ENCODE measurements at places on chromosomes 11 and 22.

DNA sequence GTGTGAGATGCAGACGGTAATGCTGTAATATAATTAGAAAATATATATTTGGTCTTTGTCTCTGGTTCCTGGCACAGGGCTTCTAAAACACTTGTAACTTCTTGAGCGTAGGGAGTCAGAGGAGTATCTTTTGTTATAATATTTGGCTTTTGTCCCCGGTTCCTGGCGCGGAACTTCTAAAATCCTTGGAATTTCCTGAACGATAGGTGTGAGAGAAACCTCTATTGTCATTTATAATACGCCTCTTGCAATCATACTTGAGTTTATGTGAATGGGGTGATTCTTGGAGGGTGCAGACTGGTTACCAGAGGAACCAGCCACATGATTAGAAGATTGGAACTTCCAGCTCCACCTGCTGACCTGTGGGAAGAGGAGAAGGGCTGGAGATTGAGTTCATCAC lies 54.1 kb upstream of the ZBED5 start:
- no peak for DNase-seq

GRCh38 chr11:11454671-11455223 lies 101.7 kb upstream of the CSNK2A3 start:
- no peak for DNase-seq

DNA sequence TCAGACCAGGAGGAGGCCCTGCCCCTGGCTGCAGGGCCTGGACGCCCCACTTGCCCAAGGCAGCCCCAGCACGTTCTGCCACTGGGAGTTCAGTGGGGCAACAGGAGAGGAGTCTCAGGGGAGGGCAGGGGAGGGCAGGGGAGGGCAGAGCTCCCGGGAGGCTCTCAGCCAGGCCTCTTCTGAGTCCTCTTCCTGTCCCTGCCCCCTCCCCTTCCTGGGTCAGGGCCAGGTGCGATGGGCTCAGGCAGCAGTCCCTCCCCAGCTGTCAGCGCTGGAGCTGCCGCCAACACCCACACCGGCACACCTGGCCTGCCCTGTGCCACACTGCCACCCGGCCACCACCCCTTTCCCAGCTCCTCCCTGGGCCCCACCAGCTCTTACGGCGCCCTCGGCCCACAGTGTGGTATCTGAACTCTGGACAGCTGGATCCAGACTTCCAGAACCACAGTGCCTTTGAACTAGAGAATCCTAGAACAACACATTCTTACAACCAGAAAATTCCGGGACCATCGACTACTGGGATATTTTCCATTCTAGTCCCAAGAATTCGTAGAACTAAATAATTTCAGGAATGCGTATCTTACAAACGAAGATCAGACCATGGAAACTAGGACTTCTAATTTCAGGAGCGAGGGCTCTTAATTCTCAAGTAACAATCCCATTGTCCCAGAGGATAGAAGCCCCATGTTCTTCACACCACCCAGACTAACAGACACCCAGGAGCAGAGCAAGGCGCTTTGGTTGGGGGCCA lies 21.8 kb downstream of the RPL3 start:
- DNase-seq, result no peak

DNA sequence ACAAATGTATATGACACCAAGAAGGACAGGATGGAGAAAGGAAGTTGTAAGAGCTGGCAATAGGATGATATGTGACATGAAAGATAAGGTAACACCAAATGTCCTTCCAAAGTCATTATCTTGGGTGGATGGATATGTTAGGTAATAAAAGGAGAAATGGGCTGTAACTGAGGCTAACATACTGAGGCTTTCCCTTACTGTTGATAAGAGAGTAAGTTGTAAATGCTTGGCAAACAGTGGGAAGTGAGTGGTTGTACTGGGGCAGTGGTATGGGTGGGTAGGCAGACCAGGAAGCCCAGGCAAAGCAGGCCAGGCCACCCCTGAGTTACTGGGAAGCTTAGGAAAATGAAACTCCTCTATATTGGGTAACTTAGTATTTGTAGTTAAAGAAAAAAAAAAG lies 73.7 kb downstream of the ARHGAP42 start:
- no peak for DNase-seq

DNA sequence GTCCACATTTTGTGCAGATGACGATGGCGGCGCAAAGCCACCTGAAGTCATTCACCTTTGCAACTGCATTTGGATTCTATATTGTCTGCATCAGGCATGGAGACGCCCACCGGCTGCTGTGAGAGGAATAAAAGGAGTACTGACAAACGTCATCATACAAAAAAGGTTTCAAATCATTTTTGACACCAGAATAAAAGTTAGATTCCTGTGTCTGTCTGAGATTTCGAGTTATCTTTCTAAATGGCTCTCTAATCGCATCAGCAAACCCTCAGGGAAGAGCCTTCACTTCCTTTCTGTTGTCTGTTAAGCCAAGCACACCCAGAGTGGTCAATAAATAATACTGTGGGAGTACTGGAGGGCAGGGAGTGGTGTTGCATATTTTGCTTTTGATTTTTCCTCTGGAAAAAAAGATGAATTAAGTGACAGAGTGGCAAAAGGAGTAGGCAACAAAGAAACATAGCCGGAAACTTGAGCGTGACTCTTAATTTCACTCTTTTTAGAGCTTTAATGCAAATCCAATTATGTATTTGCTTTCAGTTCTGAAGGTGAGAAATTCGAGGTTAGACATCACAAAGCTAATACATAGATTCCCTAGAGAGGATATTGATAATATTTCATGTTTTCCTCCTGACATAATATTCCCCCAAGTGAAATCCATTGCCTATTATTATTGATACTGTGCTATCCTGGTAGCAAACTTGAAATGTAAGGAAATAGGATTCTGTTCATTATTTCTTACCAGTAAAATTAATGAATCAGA lies 150.8 kb upstream of the MTMR2 start:
- DNase-seq, result no peak

- no peak for DNase-seq
Observed at GRCh38 chr11:93099806-93100205, 98.0 kb downstream of the SLC36A4 start.

- no peak for DNase-seq
Observed at GRCh38 chr22:16915701-16916100, 90.5 kb upstream of the XKR3 start.

GRCh38 chr22:32414191-32414590 lies 2.1 kb upstream of the RTCB start:
- DNase-seq, result no peak

GRCh38 chr11:69141742-69142141 lies 14.0 kb upstream of the SMIM38 start:
- DNase-seq, result no peak

- no peak for DNase-seq
Observed at GRCh38 chr11:60235321-60235720, 7.6 kb downstream of the MS4A4E start.

DNA sequence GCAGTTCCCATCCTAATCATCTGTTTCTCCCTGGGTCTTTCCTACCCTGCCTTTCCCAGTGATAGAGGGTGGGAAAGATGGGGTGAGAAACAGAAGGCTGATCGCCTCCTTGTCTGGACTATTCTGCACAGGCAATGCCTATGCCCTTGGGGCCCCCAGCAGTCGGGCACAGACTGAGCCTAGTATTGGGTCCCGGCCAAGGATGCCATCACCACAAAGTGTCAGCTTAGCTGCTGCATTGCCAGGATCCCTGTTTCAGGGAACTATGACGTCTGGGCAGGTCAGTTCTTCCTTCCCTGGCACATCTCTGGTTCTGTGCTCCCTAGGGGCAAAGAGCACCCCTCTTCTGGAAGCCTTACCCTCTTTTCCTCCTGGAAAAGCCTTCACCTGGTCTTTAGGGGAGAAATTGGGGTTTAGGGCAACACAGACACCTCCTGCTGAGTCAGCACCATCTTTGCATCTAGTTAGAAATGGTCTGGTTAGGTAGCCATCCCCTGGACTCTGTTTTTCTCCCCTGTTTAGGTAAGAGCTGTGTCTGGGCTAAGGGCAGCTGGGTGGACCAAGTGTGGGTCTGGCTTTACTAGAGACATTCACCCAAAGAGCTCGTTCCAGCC lies 2.1 kb downstream of the ADAMTS8 start:
- no peak for DNase-seq

GRCh38 chr22:32801537-32802236 lies at the start of gene TIMP3:
Gene TIMP3, plus strand, starts transcription at chr22:32801705. Its CDS starts 297 bp downstream, at chr22:32802002.
- peak; percentile 73 for DNase-seq

DNA sequence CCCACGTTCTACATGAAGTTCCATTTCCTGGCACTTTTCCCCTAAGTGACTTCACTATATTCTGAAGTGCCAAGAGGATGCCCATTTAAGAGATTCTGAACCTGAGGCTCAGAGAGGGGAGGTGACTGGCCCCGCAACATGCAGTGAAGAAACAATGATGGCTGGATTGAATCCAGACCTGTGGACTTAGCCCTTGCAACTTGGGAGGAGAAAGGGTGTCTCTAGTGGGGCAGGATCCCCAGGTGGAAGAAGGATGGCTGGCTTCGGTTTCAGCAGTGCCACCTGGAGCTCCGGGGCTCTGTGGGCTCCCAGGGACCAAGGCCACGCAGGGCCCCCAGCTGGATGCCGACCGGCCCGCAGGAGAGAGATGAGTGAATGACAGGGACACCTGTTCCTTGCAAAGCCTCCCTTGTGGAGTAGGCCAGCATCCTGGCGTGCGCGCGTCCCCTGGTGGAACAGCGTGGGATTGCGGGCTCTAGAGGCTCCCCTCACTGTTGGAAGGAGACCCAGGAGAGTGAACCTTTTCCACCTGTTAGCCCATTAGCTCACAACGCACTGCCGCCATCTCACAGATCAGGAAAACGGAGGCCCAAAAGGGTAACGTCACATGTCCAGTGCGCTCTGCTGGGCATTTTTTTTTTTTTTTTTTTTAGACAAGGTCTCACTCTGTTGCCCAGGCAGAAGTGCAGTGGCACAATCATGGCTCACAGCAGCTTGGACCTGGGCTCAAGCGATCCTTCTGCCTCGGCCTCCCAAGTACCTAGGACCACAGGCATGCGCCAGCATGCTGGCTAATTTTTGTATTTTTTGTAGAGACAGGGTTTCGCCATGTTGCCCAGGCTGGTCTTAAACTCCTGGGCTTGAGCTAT lies 104.7 kb downstream of the KIAA1671 start:
- peak; percentile 43 for DNase-seq

GRCh38 chr22:28791841-28792490 lies 8.4 kb downstream of the XBP1 start:
- no peak for DNase-seq

- no peak for DNase-seq
Observed at GRCh38 chr22:25083056-25083806, 116.4 kb upstream of the CRYBB3 start.

DNA sequence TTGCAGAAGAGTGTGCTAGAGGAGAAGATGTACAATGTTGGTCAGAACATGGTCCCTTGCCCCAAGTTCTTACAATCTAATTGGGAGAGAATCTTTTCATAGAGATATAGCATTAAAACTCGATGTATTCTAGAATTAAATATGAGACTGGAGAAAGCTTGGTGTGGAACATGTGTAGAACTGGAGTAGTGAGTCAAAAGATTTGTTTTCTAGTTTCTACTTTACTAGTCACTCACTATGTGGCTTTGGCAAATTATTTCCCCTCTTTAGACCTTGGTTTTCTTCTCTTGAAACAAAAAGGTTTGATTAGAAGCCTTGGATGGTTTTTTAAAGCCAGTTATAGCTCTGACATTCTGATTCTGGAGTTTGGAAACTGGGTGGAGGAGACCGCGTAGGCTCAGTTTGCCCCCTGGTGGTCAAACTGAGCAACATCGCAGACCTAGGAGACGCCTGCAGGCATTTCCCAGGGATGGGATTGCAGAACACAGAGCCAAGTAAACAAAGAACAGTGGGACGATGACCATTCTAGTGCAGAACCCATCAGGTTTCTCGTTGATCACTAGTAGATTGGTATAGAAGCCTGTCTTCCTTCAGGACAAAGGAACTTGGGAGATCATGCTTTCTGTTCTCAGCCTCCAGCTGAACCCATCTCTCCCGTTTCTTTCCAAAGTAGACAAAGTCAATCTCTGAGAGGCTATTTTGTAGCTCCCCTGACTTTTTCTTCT lies 8.5 kb upstream of the CHRDL2 start:
- peak; percentile 61 for DNase-seq

DNA sequence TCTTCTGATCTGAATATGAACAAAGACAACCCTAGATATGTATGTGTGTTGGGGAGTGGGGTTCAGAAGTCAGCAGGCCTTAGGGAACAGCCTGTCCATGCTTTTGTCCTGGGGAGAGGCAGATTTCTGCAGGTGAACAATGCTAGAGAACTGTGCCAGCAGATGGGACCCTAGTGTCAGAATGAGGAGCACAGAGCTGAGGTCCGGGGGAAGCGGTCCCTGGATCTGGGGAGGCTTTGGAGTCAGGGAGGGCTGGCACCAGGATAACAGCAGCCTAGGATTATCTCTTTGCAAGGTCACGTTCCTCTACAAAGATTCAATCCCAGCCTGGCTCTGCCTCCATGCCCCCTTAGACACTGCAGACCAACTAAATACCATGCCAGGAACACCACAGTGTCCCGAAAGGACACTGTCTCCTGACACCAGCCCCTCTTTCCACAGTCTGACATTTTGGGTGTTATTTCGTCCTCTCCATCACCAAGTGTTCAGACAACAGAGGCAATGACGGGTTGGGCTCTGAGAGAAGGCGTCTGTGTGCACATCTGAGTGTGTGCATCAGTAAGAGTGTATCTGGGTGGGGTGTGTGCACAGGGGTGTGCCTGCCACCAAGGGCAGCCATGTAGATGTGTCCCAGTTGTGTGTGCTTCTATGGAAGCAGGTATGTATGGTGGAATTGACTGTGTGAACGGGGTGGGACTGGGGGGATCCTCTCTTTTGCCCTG lies 43.5 kb downstream of the EIF3F start:
- DNase-seq, result no peak

Measured in brain (organoid and tissue), 16 donors.